ENCODE measurements at places on chromosomes 16 and 17. TPM values are rescaled to one million over a fixed set of nuclear protein-coding genes. Genes with fewer than 3 reads are reported as not detected.

GRCh38 chr17:79673517-79673916 is 57.2 kb upstream of the ENPP7 start:
- DNase-seq, result no peak

- no peak for DNase-seq
Observed at GRCh38 chr17:76560036-76560876, 20.4 kb downstream of the PRCD start.

- no peak for DNase-seq
Observed at GRCh38 chr17:80464486-80464885, 11.9 kb downstream of the NPTX1 start.

GRCh38 chr17:326010-326621 is 26.5 kb downstream of the RPH3AL start:
- no peak for DNase-seq

The VAT1L gene
- total RNA-seq, result 9.1 TPM

The CYTH1 gene
- 69.0 TPM for total RNA-seq
